ENCODE measurements at places on chromosomes 1 and 21. TPM values are rescaled to one million over a fixed set of nuclear protein-coding genes. Genes with fewer than 3 reads are reported as not detected.

- no peak for DNase-seq
These were observed 50.9 kb downstream of the KCTD3 start for GRCh38 chr1:215617979-215618378.

GRCh38 chr1:1907098-1907736 is 7.8 kb upstream of the CALML6 start:
- no peak for DNase-seq

DNA sequence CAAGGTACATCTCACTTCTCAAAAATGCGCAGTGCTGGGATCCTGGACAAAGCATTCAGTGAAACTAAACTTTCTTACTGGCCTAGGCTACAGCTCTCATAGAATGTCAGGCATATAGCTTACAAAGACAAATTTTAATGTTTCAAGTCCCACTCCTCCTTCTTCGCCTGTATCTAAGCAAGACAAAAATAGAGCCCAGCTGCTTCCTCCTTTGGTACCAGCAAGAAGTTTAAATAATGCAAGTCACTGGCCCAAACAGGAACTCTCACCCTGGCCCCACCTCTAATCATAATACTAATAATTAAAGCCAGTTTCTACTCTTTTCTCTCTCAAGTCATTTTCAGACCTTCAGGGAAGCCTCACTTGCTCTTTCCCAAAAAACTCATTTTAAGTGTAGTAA is 1267.9 kb downstream of the MRPL39 start:
- DNase-seq, result no peak

GRCh38 chr1:57285992-57286391 is 137.9 kb downstream of the DAB1 start:
- no peak for DNase-seq

GRCh38 chr1:98177751-98178150 is 256.9 kb upstream of the DPYD start:
- no peak for DNase-seq

- no peak for DNase-seq
These were observed 84.7 kb downstream of the SLC35F3 start for GRCh38 chr1:233988963-233989696.

Gene ELAPOR1
- total RNA-seq, result 6.4 TPM

Gene NCF2
- 2.5 TPM for total RNA-seq

Gene ORC1
- total RNA-seq, result 3.1 TPM
